ACHN (cell line): ENCODE measurements at places on chromosomes 6 and 20.

GRCh38 chr6:90044182-90044832, 150.0 kb downstream of the GJA10 start:
- DNase-seq, result no peak

DNA sequence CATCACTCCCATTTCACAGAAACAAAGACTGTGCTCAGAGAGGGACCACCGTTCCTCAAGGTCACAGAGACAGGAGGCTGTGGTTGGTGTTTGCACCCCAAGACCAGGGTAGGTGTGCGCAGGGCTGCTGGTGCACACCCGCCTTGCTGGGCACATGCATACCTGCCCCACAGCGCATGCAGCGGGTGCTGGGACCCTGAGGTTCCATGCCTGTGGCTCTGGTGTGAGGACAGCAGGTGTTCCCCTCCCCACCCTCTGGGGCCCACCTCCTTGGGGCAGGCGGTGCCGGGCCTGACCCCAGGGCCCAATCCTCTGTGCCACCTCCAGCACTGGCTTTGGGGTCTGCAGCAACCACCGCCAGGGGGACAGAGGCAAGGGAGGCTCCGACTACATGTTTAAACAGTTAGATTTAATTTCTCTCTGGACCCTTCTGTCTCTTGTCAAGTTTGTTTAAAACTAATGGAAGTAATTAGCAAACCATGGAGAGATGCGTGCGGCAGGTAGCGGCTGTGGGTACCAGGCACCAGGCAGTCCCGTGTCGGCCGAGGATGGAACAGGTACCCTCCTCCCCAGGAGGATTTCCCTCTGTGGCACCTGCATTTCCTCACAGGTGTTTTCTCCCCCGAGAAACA, 327.8 kb downstream of the TAF4 start:
- no peak for DNase-seq

GRCh38 chr6:84460491-84460890, 233.0 kb upstream of the CEP162 start:
- no peak for DNase-seq

DNA sequence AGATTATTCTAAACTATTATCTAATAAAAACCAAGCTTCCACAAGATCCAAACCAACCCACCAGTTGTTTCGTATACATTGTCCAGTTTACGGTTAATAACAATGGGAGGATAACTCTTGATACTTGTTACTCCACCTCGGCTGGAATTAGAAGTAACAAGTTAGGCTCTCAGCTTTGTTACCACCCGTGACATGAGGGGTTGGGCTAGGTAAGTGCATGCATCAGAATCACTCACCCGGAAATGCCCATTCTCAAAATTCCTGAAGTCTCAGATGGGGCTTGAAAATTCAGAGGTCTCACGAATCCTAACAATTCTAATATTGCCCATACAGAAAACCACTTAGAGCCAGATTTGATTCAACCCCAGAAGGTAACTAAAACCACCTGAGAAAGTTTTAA, 27.0 kb upstream of the SERPINB1 start:
- no peak for DNase-seq

DNA sequence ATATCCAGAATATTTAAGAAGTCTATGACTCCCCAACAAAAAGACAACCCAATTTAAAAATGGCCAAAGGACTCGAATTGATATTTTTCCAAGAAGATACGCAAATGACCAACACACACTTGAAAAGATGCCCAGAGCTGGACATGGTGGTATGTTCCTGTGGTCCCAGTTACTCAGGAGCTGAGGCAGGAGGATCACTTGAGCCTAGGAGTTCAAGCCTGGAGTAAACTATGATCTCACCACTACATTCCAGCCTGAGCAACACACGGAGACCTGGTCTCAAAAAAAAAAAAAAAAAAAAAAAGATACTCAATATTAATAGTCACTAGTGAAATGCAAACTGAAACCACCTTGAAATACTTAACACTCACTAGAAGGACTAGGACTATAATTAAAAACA, 12.2 kb upstream of the ARMC2 start:
- DNase-seq, result no peak

- no peak for DNase-seq
Observed at GRCh38 chr6:84763886-84764331, 489 bp downstream of the TBX18 start.

- DNase-seq, result no peak
Observed at GRCh38 chr6:106874481-106874880, 100.0 kb downstream of the CD24 start.

GRCh38 chr6:154558984-154559383, 48.5 kb upstream of the CNKSR3 start:
- DNase-seq, result no peak

GRCh38 chr6:21228411-21228810, 365.1 kb upstream of the SOX4 start:
- DNase-seq, result no peak

DNA sequence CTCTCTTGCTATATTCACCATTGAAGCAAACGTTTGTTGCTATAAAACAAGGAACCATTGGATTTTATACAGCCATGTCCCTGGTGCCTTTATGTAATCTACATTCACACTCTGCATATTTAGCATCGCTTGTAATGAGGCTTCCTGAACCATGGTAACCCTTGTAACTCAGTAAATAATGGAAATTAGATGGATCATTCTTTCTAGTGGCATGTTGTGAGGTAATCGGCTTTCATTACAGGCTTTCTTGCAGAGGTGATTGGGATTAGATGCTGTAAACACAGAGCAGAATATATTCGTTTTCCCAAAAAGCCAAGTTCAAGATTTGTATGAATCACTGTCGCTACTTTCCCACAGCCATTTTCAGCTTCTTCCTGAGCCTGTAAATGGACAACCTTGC, 36.1 kb downstream of the SMPDL3A start:
- DNase-seq, result no peak
